ENCODE measurements at places on chromosomes 16 and 17.

DNA sequence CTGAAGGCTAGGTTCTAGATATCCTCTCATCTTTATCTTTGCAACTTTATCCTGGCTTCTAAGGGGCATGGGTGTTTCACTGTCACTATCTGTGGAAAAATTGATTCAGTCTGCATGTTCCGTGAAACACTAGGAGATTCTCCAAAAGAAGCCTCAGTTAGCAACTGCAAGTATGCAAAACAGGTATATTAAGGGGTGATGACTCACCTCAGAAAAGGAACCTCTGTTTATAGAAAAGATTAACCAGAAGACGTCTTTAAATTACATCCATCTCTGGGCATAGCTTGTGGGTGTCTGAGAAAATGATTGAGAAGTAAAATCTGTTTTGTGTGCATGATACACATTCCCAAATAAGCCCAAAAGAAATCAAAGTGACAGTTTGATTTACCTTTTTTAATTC lies 353.8 kb upstream of the HSBP1 start:
- no peak for DNase-seq

GRCh38 chr17:81390873-81391255 lies 4.4 kb upstream of the BAHCC1 start:
- no peak for DNase-seq

GRCh38 chr16:66539623-66540469 lies 10.1 kb downstream of the TK2 start:
- DNase-seq: no peak

DNA sequence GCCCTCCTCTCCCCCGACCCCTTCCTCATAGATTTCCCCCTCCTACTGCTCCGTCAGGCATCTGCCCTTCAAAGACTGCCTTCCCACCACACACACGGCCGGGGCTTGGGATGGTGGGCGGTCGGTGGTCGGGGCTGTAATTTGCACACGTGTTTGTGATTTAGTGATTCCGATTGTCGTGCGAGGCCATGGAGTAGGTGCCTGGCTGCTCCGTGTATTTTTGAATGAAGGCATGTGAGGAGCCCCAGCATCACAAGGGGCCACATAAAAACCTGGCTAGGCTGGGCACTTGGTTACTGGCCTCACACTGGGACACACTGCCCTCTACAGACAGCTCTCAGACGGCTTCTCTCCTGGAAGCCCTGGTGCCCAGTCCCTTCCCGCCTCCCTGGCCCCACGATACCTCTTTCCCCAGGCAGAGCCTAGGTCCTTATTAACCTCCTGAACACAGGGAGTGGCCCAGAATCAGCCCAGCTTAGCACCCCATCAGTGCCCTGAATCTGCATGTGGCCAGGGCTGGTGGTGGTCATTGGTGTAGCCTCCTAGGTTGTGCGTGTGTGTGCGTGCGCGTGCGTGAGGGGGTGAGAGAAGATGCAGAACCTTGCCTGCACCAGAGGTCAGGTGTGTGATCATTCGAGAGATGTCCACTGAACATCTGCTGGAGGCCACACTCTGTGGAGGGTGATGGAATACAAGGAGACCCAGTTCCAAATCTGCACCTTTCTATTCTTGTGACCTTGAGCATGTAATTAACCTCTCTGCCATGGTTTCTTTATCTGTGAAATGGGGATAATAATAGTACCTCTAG lies 1.3 kb upstream of the SOCS1 start:
- peak; percentile 74 for DNase-seq

DNA sequence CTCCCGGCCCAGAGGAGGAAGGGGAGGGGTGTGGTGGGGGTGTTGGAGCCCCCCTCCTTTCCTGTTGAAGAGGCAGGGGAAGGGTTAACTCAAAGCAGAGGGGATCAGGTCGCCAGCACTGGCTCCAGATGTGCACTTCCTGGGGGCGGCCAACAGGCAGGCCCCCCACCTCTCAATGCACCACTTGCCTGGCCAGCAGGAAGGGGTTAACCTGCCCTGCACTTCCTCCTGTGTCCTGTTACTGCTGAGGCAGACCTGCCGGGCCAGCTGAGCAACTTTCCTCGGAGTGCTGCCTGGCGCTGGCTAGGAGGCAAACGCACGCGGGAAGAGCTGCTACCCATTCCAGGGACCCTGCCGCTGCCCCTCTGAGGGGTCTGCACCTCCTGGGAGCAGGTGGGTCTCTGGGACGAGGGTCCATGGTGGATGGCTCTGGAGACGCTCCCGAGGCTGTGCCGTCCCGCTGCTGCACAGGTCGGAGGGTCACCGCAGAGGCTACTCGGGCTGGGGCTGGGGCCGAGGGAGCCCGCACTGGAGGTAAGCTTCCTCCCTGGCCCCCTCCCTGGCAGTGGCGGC lies at the start of gene EPN3:
Gene EPN3, plus strand, starts transcription at position 284 of the 573 bp plus-strand sequence. CDS start 3,822 bp downstream, outside the sequence.
- no peak for DNase-seq

DNA sequence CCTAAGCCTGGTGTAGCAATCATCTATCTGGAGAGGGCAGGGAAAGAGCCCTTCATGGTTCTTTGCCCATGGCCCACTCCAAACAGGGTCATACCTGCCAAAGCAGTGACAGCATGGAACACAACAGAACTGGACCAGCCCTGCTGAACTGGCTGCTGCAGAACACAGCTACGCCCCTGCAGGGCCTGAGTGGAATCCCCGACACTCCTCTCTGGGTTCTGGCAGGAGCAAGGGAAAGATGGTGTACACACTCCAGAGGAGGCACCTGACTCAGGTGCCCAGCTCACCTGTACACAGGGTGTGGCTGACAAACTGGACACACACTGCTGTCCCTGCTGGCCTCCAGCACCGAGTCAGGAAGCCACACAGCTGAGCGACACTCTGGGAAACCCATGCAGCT lies 19.8 kb downstream of the MIEF2 start:
- no peak for DNase-seq

DNA sequence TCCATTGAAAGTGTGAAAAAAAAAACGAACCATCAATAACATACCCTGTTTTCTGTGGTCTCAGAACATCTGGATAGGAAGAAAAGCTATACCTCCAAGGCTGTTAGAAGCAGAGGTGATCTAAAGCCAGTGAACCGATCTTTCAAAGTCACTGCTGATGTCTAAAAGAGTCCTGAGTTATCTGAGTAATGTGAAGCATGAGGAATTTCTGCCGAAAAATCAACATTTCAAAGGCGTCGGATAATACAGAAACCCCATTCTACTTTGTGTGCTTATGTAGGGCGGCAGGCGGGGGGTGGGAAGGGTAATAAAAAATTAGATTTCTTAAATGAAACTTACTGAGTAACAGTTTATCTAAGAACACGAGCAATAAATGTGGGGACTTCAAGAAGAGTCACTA lies 3.9 kb downstream of the XYLT1 start:
- no peak for DNase-seq

DNA sequence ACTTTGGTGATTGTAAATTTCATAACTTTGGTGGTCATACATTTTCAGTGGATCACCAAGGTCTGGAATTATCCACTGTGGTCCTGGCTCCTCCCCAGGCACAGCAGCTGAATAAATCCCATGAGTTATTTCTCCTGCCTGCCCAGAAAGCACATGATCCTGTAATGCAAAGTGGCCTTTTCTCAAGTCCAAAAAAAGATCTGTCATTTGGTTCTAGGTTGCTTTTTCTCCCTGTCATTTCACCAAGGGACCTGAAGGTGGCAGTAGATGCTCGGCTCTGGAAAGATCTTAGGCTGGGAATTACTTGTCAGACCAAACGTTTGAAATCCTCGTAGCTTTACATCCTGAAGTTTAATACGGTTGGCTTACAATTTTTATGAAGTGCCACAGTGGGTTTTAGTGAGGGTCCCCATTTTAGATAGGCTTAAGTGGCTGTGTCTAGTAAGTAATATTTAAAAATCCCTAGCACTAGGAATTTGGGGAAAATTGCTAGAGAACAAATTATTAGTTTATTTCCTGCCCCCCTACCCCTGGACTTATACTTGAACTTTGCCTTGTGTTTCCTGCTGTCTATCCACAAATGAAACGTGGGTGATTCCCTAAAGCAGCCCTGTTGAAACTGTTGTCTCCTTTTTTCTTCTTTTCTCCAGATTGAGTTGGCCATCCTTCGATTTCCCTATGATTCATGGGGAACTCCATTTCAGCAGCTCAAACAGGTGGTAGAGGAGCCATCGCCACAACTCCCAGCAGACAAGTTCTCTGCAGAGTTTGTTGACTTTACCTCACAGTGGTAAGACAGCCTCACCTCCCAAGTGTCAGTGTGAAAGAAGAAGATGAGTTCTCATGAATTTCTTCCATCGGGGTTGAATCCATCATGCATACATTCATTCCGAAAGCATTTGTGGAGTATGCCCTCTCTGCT lies 111.7 kb downstream of the MAP2K6 start:
- peak; percentile 43 for DNase-seq

- no peak for DNase-seq
Observed at GRCh38 chr17:49914664-49915063, 54.3 kb upstream of the DLX4 start.

GRCh38 chr16:19354371-19354770 lies 63.3 kb upstream of the TMC5 start:
- no peak for DNase-seq

DNA sequence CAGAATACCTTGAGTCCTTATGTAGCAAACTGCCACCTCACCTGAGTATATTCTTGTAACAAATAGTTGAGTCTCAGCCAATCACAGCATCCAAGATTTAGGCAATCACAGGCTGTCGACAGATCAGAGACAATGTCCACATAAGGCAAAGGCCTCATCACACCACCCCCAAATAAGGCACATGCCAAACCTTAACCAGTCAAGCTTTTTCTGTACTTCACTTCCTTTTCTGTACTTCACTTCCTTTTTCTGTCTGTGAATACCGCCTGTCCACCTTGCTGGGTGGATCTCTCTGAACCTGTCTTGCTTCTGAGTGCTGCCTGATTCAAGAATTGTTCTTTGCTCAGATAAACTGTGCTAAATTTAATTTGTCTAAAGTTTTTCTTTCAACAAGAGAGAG lies 210.4 kb upstream of the N4BP1 start:
- no peak for DNase-seq

DNA sequence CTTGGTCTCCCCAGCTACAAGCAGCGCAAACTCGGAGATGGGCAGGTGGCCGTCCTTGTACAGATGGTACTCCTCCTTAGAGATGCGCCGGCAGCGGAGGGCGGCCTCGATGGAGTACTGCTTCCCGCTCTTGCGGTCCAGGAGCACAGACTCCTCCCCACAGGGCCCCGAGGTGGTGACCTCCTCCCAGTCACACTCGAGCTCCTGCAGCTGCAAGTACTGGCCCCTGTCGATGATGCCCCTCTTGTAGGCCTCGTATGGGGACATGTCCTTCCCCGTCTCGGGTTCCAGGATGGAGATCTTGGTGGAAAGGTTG lies 7.2 kb downstream of the CDK3 start:
- no peak for DNase-seq

DNA sequence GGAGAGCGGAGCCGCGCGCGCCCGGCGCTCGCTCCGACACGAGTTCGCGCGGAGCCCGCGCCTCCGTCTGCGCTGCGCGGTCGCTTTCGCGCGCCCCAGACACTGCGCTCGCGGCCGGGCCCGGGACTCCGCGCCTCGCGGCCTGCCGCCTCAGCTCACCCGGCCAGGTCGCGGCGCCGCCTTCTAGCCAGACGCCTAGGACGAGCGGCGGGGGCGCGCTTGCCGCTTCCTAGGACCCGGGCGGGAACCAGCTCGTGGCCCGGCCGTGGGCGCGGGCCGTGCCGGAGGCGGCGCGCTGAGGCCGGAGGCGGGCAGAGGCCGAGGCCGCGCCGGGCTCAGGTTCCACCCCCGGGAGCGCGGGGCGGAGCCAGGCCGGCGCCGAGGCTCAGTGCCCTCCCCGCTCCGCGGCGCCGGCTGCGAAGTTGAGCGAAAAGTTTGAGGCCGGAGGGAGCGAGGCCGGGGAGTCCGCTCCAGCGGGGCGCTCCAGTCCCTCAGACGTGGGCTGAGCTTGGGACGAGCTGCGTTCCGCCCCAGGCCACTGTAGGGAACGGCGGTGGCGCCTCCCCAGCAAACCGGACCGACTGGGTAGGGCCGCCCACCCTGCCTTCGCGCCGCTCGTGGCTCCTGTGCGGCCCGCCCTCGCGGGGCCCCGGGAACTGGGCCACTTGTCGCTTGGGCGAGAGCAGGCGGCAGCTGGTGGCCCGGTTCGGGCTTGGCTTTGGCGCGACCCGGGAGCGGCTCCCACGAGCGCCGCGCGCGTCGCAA lies at the start of gene SPHK1:
Gene SPHK1, plus strand, starts transcription at position 388 of the 765 bp plus-strand sequence. CDS start 1,036 bp downstream, outside the sequence.
- no peak for DNase-seq

DNA sequence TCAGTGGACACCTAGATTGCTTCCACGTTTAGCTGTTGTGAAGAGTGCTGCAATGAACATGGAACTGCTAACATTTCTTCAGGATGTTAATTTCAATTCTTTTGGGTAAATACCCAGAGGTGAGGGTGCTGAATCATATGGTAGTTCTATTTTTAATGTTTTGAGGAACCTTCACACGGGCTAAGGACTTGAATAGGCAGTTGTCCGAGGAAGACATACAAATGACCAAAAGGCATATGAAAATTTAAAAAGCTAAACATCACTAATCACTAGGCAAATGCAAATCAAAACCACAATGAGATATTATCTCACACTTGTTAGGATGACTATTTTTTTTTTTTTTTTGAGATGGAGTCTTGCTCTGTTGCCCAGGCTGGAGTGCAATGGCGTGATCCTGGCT lies 173.3 kb downstream of the PRKCB start:
- DNase-seq: no peak

DNA sequence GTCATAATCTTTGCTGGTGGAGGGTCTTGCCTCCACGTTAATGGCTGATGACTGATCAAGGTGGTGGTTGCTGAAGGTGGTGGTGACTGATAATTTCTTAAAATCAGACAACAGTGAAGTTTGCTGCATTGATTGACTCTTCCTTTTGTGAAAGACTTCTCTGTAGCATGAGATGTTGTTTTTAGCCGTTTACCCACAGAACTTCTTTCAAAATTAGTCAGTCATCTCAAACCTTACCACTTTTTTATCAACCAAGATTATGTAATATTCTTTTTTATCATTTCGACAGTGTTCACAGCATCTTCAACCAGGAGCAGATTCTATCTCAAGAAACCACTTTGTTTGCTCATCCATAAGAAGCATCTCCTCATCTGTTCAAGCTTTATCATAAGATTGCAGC lies 5.9 kb downstream of the UQCRC2 start:
- no peak for DNase-seq

DNA sequence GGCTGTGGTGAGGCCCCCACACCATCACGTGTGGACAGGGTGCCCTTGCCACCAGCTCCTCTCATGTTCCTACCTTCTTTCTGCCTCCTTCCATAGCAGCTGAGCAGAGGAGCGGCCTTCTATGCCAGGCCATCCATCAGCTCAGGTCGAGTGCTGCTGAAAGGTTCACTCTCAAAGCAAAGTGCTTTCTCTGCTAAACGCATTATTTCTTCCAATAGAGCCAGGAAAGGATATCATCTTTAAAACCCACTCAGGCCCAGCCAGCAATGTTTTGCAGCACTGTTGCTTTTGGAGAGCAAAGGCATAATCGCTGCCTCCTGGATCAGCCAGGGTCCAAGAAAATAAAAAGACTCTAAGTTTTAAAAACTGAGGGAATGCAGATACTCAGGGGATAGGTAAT lies 54.9 kb upstream of the GPRC5B start:
- no peak for DNase-seq

- DNase-seq: no peak
Observed at GRCh38 chr17:18224387-18225120, 881 bp upstream of the LLGL1 start.

- no peak for DNase-seq
Observed at GRCh38 chr16:19588661-19589060, 33.2 kb downstream of the VPS35L start.

Data from dorsolateral prefrontal cortex (tissue), 122 donors.